NCI-H1930 (cell line): ENCODE measurements at places on chromosomes 6 and 20.

DNA sequence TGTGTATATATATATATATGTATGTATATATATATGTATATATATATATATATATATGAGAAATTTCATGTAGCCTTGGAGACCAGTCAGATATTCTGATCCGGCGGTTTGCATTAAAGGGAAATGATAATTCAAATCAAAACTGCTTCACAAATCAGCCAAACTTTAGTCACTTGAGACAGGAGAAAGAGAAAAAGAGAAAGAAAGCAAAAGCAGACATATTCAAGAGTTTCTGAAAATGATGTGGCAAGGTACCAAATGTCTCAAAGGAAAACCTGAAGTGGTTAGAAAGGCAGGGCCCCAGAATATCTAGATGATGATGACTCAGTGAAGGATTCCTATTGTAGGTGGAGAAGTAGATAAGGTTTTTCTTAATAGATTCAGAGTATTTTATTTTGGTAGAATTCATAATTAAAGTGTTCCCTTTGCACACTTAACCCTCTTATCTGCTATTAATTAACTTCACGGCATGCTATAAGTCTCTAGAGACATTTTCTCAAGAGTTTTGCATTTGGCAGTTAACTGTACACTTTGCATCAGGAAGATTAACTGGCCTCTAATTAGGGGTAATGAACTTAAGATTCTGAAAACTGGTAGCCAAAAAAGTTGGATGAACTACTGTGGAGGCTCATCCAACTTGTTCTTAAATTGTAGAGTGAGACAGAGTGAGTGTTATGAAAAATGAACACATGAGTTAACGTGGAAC lies 50.1 kb upstream of the ASF1A start:
- no peak for DNase-seq

GRCh38 chr6:143757346-143757832 lies 79.6 kb downstream of the PHACTR2 start:
- no peak for DNase-seq

- no peak for DNase-seq
Measured at GRCh38 chr20:10708351-10709185, 34.8 kb upstream of the JAG1 start.

DNA sequence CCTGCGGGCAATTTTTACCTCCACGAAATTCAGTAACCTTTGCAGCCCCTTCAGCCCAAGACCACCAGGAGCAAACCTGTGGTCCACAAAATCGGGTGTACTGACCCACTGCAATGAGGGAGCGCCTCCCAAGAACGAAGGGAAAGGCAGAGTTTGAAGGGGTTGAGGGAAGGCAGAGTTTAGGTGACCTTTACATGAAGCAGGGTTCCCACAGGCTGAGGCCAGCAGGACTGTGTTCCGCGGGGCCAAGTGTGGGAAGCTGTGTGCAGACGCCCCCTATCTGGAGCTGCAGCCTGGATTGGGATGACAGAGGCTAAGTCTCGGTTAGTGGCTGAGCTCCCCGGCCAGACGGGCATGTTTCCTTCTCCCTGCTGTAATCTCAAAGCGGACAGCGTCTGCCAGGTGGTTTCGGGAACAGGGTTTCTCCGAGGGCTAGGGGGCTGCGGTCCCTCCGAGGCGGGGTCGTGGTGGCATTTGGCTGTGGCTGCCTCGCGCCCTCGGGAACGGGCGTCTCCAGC lies 826 bp upstream of the PYGB start:
- DNase-seq = peak; percentile 41

DNA sequence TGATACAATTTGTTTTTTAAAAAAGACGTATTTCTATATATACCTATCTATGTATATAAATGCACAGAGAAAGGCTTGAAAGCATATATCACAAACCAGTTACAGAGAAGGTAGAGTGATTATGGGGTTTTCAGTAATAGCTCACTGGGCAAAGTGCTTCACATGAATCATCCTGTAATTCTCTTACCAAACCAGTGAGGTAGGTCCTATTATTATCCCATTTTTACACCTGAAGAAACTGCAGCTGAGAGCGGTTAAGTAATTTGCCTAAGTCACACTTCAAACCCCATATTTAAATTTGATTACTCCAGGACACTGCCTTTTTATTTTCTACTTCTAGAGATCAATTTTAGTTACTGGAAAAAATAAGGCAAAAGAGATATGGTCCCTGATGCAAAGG lies 4.4 kb downstream of the GSS start:
- no peak for DNase-seq
